ENCODE measurements at places on chromosomes 7 and 10.
A peak's percentile ranks its signal among the peaks of the same experiment; 100 is the strongest.

DNA sequence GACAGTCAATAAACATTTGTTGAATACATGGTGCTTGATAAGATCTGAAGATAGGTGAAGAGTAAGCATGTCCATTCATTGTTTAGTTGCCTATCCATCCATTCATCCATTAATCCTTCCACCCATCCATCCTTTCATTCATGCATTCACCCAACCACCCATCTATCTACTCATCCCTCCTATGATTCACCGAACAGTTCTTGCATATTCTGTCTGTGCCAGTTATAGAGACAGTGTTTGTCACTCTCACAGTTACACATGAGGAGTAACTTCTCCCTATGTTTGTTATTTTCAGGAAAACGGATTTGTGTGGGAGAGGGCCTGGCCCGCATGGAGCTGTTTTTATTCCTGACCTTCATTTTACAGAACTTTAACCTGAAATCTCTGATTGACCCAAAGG is 86.0 kb upstream of the CYP2C9 start:
- DNase-seq = no peak

DNA sequence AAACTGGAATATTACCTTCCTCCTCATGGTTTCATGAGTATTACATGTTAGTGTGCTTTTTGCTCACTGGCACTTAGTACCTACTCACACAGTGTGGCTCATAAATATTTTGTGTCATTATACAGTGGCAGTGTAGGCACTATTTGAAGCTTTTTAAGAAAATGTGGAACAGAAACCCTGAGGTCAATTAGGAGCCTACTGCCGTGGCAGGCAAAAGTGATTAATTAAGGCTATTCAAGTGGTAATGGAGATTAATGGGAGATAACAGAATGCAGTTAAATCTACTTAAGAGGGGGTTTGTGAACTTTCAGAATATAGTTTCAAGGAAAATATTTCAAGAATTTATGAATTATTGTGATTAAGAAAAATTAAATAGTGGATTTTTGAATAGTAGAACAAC is 277.6 kb downstream of the HGF start:
- DNase-seq = no peak

- DNase-seq = no peak
Observed at GRCh38 chr7:29865526-29865925, 59.2 kb downstream of the WIPF3 start.

- DNase-seq = no peak
Observed at GRCh38 chr7:70016044-70016770, 417.9 kb downstream of the AUTS2 start.

- DNase-seq = peak; percentile 14
Observed at GRCh38 chr10:118423800-118424442, 81.8 kb upstream of the FAM204A start.

DNA sequence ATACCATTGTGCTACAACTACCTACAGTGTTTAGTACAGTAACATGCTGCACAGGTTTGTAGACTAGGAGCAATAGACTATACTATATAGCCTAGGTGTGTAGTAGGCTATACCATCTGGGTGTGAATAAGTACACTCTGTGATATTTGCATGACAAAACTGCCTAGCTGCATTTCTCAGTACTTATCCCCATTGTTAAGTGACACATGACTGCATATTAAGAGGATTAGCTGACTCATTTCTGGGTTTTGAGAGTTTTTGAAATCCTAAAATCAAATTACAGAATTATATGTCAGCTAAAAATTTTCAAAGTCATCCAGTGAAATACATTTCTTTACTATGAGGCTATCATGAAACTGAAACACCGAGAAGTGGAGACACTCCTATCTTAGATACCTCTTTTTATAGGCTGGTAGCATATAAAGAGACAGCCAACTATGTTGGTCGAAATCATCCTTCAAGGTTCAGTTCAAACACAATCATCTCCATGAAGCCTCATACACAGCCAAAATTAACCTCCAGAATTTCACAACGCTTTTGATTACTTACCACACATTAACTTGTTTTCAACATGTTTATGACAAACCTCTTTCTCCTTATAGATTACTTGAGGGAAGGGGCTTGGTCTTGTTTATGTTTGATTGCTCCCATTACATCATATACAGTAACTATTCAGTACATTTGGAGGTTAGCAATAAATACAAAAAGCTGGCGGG is 89.8 kb upstream of the ANK3 start:
- no peak for DNase-seq

DNA sequence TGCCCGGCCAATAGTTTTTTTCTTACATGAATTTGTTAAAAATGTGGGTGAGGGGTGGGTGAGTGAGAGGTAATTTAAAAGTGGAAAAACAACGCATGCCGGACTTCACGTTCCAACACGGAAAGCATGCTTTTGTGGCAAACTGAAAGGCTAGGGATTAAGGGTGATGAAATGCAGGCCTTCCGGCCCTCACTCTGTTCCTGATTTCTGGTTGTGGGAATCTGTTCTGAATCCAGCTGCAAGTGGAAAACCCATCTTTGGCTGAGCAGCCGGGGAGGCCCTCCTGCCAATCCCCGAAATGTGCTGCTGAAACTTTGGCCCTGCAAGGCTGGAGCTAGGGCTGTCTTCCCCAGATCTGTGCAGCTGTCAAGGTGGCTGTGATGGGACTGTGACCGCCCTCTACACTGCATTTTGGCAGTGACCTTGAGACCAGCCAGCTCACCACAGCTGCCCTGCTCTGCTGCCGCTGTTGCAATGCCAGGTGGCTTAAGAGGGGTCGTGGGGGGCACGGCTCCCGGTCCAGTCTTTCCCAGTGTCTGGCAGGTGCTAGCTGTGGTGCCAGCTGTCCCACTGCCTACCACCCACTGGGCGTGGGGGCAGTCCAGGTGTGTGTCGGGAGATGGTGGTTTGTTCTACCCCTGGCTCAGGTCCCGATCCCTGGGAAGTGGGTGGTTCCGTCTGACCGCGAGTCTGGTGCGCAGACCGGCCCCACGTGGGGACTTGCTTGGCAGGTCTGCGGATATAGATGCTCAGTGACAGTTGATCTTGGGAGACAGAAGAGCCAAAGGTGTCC is 39.0 kb downstream of the TET1 start:
- DNase-seq = no peak

DNA sequence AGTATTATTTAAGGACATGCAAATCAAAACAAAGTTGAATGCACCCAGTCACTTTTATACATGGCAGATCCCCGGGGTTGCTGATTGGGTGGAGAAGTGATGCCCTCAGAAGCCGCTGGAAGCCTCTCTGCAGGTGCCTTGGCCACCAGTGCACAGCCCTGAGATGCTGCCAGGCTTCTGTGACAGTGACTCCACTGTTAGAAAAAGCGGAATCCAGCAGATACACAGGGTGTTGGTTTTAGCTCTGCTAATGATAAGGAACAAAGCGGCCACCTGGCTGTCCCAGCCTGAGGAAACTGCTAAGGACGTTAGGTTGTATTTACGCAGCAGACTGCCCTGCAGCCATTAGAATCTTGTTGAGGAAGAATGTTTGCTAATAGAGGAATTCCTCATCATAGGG is 47.5 kb downstream of the JAKMIP3 start:
- DNase-seq = no peak

DNA sequence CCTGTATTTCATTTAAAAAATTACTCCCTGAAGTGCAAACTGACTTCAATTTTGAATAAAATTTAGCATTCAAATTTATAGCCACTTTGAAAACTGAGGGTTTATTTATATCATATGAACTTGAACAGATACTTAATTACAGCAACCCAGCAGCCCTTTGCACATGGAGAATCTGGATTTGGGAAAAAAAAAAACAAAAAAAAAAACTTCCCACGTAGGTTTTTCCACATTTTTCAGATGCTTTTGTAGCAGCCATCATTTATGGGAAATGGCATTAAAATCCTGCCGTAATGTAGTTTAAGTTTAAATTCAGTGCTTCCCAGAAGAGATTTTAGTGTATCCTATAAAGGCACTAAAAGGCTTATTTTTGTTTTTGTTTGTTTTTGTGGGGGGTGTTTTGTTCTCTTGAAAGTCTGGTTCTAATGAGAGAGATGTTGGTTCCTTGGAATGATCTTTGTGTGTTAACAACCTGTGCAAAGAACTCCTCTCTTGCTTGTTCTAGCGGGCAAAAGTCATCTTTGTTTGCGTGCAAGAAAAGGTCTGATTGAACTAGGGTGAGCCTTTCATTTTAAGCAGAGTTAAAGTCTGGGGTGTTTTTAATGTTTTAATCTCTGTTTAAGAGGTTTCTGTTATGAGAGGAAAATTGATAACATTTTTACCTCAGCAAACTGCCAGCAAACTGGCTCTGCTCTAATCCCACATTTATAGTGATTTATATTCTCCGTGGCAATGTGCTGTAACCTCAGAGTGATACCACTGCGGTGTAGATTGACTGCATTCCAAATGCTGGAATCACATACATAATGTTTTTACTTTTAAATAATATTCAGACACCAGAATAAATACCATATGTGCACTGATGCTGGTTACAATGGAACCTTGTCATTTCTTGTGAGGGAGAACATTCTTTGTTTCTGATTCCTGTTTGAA is 105.5 kb downstream of the WNT2 start:
- DNase-seq = no peak
